ENCODE measurements at places on chromosomes 1 and 21.

DNA sequence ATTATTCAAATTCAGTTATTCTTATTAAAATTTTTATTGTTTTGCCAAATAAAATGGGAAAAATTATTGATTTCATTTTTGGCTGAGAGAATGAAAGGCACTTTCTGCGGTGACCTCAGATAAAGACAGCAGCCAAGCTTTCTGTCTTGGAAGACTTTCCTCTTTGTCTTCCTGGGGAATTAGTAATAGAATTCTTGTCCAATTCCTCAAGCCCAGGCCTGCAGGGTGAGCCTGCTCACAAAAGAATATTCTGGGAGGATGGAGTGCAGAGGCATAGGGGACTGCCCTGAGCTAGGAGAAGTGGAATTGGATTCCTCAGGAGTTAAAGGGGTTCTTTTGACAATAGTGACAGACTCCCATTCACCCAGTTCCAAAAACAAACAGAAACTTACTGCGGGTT is 614.5 kb upstream of the ADGRL2 start:
- DNase-seq = no peak

DNA sequence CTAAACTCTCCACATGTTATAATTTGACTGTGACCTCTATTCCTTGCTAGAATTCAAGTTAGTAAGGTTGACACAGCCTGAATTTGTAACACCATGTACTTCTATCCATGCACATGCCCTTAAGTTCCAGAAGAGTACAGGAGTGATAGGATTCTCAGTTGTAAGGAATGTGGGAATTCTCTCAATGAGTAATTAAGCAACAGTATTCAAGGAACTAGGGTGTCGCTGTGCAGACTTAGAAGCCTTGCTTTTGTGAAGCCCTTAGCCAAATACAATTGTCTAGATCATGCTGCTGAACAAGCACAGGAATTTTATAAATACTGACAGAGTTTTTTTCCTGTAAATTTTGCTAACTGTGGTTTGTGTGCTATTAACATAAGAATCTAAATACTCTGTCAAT is 276.3 kb upstream of the PTBP2 start:
- DNase-seq = no peak

DNA sequence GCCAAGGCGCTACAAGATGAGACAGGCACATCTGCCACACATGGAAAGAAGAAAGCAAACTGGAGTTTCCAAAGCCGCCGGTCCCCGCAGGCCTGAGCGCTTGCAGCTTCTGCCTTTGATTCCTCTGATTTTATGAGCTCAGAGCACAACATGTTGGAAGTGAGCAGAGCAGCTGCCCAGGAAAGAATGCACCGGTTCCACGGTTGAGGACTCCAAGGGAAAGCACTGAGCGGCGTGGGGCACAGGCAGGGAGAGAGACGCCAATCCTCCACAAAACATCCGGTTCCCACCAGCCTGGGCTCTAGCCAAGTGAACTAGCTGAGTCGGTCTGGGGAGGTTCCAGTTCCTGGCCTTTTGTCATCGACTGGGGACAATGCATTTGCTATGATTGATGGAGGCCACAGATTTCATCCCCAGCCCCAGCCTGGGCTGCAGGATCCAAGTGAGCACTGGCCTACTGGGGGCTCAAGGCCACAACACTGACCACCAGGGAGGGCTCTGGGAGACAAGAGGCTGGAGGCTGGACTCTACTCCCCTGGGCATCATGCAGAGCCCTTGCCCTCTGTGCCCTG is 253.1 kb upstream of the IRF2BP2 start:
- DNase-seq = no peak

DNA sequence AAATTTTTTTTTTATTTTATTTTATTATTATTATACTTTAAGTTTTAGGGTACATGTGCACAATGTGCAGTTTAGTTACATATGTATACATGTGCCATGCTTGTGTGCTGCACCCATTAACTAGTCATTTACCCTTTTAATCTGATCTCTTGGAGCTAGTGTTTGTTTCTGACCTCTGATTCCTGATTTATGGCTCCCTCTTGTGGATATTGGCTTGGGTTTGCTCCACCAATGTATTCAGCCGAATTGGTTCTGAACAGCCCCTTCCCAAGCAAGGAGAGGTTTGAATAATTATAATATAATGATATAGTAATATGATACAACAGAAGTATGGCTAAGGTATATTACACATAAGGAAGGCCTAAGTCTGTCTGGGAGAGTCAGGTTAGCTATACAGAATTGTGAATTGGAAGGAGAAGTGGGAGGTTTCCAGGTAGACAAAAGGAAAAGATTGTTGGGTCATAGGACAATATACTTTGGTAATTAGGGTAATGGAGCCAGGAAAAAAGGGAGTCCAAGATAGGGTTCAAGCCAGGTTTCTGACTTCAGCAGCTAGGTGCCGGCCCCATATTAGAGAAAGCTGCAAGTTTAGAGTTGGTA is 53.1 kb upstream of the HMCN1 start:
- no peak for DNase-seq

DNA sequence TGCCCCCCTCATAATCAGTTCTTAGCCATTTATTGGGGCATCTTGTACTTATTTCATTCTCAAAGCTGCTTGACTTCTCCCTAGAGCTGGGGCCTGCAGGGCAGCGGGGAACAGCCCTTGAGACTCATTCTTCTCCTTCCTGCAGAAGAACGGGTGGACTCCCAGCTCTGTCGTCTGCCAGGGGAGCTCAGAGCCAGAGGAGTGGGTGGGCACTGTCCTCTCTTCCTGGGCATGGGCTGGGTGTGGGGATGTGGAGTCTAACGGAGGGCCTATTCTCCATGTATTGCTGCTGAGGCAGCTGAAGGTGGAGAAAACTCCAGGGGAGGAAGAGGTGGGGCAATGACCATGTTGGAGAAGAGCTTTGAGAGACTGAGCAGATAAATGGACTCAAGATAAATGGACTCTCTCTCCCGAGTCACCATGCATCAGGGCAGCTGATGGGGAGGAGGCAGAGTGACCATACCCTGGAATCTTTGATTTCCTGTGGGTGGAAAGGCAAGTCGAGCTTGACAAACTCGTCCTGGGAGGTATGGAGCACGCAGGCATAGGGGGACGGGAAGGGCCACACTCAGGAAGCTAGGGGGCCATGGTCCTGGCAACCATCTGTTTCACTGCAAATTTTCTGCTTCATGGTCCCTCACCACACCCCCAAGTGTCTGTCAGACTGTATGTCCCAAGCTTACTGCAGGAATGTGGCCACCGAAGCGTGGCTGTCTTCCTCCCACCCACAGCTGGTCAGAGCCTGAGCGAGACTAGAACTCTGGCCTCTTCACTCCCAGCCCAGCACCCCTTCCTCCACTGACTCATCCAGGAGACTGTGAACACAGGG is 56.9 kb upstream of the ATP2B4 start:
- DNase-seq = no peak

GRCh38 chr1:19734472-19734999 is 65.2 kb downstream of the TMCO4 start:
- DNase-seq = no peak

DNA sequence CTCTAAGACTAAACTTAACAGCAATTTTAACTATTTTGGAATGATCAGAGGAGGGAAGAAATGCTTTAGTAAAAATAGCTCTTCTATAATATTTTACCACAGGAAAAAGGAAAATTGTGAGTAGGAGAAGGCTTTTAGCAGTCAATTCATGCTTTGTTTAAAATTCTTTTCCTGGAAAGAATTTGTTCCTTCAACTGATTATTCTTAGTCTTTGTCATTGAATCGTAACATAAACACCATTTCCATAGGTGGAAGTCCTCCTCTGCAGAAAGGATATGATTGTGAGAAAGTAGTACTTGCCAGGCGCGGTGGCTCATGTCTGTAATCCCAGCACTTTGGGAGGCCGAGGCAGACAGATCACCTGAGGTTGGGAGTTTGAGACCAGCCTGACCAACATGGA is 11.9 kb upstream of the ACTA1 start:
- DNase-seq = no peak

GRCh38 chr1:166302989-166303758 is 136.4 kb upstream of the FAM78B start:
- DNase-seq = no peak

- DNase-seq = no peak
These were observed 21.7 kb downstream of the BCAR3 start for GRCh38 chr1:93659822-93660503.

DNA sequence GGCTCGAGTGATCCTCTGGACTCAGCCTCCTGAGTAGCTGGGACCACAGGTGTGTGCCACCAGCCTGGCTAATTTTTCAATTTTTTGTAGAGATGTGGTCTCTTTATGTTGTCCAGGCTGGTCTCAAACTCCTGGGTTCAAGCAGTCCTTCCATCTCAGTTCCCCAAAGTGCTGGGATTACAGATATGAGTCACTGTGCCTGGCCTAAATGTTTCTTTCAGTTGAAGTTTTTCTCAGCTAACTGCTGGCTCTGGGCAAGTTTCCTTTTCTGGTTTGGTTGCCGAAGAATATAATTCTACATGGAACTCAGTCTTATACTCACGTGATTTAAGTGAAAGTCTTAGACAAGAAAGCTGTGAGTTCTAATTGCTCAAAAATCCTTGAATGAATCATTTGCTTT is 57.0 kb downstream of the SASS6 start:
- no peak for DNase-seq

GRCh38 chr1:23763041-23763577 is 15.1 kb upstream of the PITHD1 start:
- DNase-seq = no peak

GRCh38 chr1:21894034-21894881 is 42.9 kb downstream of the HSPG2 start:
- DNase-seq = no peak

DNA sequence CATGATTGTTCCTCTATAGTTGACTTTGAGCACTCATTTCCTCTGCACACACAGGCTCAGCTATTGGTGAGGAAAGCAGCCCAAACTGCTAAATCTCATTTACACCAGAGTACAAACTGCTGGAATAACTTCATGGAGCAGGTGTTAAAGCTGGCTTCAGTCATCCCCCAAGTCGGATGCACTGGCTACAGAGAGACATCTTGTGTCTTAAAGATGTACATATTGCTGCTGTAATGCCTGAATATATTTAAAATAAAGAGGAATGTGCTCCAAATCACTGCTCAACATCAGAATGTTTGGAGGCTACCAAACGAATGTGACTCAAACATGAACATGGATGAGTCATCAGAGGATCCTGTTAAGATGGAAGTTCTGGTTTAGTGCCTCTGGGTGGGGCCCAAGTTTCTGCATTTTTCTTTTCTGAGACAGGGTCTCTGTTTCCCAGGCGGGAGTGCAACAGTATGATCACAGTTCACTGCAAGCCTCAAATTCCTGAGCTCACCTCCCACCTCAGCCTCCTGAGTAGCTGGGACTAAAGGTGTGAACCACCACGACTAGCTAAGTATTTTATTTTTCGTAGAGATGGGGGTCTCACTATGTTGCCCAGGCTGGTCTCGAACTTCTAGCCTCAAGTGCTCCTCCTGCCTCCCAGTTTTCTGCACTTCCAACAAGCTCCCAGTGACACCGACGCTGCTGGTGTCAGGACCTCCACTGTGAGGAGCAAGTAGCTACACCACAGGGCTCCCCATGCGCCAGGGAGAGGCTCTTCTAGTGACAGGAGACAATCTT is 79.0 kb upstream of the KRTAP19-8 start:
- DNase-seq = no peak

DNA sequence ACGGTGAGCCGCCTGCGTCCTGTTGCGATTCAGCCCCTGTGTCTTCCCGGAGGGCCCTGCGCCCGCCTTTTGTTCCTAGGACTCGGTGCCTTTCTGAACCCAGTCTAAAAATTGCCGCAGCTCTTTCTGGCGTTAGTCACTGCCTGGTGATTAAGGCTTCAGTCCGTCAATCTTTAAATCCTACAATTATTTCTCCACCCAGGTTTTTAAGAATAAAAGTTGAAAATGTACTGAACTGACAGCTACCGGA is 16.2 kb upstream of the PDXK start:
- no peak for DNase-seq
